GM12891 (cell line): ENCODE measurements at places on chromosomes 5 and 9.

- no peak for DNase-seq
Measured at GRCh38 chr9:135040892-135041291, 46.6 kb upstream of the OLFM1 start.

- no peak for DNase-seq
Measured at GRCh38 chr9:116549061-116549664, 137.9 kb upstream of the TRIM32 start.

DNA sequence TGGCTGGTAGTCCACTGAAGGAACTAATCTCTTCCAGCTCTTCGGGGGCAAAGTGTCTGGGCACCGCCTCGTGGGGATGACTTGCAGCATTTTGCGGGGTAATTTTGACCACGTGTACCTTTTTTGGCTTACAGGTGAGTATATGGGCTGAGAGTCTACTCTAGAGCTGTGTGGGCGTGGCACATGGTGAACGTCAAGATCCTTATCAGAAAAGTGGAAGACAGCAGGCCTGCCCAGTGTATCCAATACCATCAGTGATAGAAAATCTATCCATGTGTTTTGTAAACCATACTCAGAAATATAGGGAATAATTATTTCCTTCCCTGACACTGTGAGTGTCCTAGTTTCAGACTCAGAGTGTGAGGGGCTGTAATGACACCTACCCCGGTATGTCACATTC is 148.5 kb downstream of the SLIT3 start:
- DNase-seq: no peak

GRCh38 chr5:167208911-167209310 is 1082.5 kb upstream of the WWC1 start:
- no peak for DNase-seq

GRCh38 chr9:28105001-28105400 is 531.7 kb upstream of the C9orf72 start:
- no peak for DNase-seq

DNA sequence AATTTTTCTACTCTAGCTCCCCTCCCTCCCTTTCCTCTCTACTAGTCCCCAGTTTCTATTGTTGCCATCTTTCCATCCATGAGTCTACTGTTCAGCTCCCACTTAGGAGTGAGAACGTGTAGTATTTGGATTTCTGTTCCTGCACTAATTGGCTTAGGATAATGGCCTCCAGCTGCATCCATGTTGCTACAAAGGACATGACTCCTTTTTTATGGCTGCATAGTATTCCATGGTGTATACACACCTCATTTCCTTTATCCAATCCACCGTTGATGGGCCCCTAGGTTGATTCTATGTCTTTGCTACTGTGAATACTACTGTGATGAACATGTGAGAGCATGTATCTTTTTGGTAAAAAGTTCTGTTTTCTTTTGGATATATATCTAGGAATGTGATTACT is 138.9 kb upstream of the MSX2 start:
- DNase-seq: no peak

- peak; percentile 97 for DNase-seq
Measured at GRCh38 chr9:137422604-137423513, at the start of the genes EXD3 and NOXA1. EXD3 (minus strand) TSS chr9:137423162; CDS start chr9:137395357, 27,805 bp downstream. NOXA1 (plus strand) TSS chr9:137423393; CDS start chr9:137423530, 137 bp downstream.

- no peak for DNase-seq
Measured at GRCh38 chr5:98827161-98827560, 53.7 kb downstream of the RGMB start.

GRCh38 chr5:22465177-22465576 is 388.0 kb downstream of the CDH12 start:
- no peak for DNase-seq
